CD4-positive, alpha-beta T cell treated with Interleukin-2 at 100 ng/mL for 4 hours (primary cell): ENCODE measurements at places on chromosomes 6 and 20.

GRCh38 chr6:165308926-165309731 lies at the start of gene C6orf118:
C6orf118 (minus strand) TSS chr6:165309605; CDS start chr6:165309586, 19 bp downstream.
- DNase-seq: no peak

GRCh38 chr20:37989601-37990295 lies 43.5 kb downstream of the TTI1 start:
- no peak for DNase-seq

GRCh38 chr6:68240726-68241125 lies 394.4 kb upstream of the ADGRB3 start:
- DNase-seq: no peak

DNA sequence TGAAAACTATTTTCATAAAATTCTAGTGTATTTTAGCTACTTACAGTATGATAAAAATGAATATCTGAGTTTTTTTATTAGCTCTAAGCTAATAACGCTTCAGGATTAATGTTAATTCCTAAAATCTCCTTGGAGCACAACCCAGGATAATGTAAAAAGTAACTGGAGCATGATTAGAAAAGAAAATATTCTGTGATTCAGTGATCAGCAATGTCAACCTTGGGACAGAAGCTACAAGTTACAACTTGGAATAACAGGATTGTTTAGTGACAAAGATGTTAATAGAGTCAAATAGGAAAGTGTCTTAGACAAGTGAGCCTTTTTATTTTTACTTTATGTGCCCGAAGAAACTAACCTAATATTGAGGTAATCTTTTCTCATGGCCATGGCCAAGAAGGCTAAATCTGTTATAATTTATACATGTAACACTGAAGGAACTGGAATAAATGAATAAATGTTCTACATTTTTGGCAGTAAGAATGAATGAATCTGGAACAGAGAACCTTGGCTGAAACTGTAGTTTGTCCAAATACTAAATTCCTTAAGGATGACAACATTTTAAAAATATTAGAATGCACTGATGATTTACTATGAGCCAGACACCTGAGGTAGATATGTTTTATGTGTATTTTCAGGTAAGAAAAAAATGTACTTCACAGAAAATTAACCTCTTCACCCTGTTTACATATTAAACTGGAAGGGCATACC lies 994.0 kb downstream of the GRIK2 start:
- DNase-seq: no peak

GRCh38 chr20:48682529-48683363 lies 145.1 kb downstream of the PREX1 start:
- no peak for DNase-seq

- DNase-seq: no peak
Measured at GRCh38 chr20:11777387-11778205, 140.1 kb upstream of the BTBD3 start.

- DNase-seq: no peak
Measured at GRCh38 chr6:163159110-163159509, 255.4 kb upstream of the QKI start.

- no peak for DNase-seq
Measured at GRCh38 chr6:33066917-33067521, 6.4 kb downstream of the HLA-DPA1 start.

DNA sequence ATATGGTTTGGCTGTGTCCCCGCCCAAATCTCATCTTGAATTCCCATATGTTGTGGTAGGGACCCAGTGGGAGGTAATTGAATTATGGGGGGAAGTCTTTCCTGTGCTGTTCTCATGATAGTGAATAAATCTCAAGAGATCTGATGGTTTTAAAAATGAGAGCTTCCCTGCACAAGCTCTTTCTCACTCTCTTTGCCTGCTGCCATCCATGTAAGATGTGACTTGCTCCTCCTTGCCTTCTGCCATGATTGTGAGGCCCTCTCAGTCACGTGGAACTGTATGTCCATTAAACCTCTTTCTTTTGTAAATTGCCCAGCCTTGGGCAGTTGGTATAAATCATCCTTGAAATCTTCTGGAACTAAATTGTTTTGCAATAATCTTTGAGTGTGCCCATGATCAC lies 31.9 kb upstream of the TBX18 start:
- DNase-seq: no peak

DNA sequence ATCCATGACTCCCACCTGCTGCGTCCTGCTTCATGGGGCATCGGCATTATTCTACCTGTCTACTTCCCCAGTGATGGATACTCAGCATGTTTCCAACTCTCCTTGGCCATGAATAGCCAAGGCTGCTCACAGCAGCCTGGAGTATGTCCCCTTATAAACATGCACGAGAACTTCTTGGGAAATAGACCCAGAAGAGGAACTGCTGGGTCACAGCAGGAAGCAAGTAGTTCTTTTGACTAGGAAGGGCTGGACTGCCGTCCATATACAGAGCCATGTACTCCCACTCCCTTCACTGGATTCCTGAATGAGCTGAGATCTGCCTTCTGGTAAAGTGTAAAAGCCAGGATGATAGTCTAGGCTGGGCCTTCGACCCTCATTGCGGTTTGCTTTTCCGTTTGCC lies 106.3 kb upstream of the KCNK16 start:
- DNase-seq: no peak

DNA sequence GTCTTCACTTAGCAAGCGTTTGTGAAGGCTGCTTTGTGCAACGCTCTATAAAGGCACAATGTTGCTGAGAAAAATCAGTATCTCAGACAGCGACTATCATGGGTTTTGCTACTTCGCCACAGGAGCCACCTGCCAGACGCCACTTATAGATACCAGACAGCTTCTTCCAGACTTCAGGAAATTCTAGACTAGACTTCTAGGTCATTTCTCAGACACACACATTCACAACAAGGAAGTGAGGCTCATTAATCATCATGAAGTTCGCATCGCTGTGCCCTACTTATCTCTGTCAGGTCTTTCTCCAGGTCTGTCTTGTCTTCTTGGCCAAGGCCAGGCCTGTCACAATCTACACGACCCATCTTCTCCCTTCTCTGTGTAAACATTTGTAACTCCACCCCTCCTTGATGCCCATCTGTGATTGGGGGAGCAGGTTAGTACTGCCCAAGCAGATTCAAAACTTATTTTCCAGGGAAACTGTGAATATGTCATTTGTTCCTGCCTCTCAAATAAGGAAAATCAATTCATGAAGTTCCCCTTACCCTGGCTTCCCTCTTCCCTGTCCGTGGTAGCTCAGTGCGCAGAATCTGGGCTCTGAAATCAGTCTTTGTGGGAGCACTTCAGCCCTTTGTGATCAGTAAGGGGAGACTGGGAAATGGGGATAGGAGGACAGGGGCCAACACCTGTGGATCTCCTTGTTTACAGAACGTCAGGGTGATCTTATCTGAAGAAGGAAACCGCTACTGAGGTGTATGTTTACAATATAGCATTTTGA lies 115.5 kb downstream of the TNFAIP3 start:
- peak; percentile 61 for DNase-seq

DNA sequence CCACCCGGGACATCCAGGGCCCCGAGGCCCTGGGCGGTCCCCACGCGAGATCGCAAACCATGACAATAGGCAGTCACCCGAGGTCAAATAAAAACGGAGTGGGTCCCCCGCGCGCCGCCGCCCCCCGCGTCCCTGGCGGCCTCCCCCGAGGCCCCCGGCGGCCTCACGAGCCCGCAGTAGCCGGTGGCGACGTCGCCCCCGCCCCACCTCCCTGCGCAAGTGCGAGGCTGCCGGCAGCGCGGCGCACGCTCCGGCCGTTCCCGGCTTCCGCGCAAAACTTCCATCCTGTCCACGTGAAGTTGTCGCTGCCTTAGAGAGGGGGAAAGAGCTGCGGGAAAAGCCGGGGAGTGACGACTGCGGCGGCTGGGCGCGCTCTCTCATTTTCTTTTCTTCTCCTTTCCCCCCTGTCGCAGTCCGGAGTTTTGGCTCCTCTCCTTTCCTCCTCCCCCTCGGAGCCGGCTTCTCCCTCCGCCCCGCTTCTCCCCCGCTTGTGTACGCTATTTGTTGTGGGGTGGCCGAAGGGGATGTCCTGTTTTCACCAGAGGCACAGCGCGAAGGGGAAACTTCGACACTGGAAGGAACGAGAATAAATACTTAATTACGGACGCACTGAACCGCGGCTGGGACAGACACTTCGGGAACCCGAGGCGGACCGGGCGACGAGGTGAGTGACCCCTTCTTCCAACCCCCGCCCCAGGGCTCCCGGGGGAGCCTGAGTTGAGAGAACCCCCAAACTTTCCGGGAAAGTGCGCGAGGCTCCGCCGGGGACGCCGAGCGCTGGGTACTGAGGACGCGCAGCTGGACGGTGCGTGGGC lies at the start of gene EYA4:
Gene EYA4, plus strand, starts transcription at position 272 of the 815 bp plus-strand sequence. CDS start 33,424 bp downstream, outside the sequence.
- no peak for DNase-seq

DNA sequence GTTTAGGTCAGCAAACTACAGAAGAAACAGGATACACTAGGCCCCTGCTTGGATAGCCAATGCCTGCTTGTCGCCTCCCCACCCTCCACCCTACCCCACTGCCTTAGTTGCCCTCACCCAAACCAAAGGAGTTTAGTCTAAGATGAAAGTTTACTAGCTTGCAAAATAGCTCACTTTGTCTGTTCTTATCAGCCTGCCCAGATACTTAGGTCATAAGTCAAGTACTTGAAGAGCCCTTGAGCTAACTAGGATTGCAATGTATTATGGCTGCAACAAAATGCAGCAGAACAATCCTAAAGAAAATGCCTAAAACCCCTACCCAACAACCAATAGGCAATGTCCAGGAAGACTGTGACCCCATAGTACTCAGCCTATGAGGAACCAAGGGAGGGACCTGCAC lies 7.3 kb upstream of the ENTPD6 start:
- no peak for DNase-seq

DNA sequence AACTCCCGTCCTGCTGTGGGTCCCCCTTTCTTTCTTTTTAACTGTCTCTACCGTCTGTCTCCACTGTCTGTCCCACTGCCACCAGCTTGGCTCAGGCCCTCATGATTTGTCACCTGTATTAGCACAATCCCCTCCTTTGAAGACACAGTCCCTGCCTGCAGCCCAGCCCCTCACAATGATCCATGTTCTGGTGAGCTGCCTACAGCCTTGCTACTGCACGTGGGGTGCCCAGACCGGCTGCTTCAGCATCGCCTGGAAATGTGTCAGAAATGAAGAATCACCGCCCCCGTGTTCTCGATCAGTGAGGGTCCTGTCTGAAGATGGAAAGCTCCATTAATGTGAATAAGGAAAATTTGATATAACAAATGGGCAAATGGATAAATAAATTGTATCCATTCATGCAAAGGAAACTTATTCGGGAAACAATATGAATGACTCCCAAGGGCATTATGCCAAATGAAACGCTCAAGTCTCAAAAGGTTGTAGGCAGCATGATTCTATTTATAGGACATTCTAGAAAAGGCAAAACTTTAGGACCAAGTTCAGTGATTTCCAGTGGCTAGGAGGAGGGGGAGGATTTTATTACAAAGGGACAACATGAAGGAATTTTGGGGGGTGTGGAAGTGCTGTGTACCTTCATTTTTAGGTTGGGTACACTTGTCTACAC lies 59.4 kb upstream of the CD83 start:
- no peak for DNase-seq

DNA sequence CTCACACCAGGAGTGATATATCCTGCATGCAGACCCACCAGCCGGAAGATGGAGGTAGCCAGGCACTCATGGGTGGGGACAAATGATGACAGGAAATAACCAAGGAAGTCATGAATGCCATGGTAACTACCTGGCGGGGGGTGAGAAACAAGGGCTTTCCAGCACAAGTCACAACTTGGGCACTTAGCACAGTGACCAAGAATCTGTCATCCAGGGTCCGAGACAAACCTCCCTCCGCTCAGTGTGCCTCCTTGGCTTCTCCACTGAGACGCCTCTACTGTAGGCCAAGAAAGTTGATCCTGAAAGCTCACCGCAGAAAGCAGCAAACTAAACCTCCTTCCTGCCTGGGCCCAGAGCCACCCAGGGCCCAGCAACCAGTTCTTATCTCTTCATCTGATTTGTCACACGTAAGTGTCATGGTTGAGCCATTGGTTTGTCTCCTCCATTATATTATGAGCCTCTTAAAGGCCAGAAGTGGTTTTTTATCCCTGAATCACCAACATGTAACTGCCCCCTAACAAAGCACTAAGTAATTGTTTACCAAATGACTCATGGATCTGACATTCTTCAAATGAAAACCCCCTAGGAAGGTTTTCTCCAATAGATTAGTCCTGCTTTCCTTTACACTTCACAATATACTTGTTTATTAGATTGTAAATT lies 84.3 kb upstream of the TAB2 start:
- peak; percentile 81 for DNase-seq

DNA sequence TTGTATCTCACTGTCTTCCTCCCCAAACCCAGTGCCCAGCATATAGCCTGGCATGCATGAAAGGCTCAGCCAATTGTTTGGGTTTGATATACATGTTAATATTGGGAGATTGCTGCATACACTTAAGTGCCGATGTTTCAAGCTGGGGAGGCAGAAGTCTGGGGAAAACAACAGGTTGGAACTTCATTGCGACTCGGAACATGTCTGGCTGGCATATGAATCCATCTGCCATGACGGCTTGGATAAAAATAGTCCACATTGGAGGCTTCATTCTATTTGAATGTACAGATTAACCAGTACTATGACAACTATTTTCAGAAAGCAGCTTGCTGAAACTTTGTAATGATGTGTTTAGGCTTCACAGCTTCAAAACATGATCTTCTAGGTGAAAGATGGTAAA lies 261.0 kb downstream of the CDH26 start:
- no peak for DNase-seq

DNA sequence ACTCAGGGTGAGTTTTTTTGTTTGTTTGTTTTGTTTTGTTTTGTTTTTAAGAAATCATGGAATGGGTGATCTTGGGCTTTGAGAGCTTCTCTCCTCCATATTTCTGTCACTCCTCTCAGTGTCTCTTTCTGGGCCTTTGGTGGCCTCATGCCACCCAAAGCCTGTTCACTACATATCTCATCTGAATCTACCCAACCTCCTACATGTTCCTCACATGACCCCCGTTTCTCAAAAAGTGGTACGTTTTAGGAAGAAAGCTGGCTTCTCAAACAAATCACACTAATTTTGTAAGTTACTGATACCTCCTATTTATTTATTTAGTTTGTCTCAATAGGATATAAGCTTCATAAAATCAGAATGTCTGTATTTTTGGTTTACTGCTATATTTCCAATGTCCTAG lies 80.0 kb downstream of the SESN1 start:
- DNase-seq: no peak

- DNase-seq: no peak
Measured at GRCh38 chr6:45424451-45424861, 46.7 kb upstream of the SUPT3H start.

DNA sequence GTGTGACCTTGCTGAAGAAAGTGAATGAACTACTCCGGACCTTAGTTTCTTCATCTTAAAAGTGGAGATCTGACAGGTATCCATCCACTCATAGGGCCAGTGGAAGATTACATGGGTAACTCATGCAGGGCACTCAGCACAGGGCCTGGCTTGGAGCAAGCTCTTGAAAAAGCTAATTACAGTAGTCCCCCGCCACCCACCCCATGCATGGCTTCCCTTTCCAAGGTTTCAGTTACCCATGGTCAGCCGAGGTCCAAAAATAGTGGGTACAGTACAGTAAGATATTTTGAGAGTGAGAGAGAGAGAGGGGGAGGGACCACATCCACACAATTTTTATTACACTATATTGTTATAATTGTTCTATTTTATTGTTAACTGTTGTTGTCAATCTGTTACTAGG lies 7.1 kb upstream of the PMEPA1 start:
- no peak for DNase-seq
